Neural crest cell (in vitro differentiated cells): ENCODE measurements at places on chromosomes 12 and 14.

- no peak for DNase-seq
- H3K4me1 ChIP-seq = no peaks in the 10 kb centered on the region
- H3K4me3 ChIP-seq = no peak overlapping the region
- H3K27me3 ChIP-seq = no peaks in the 10 kb centered on the region
Observed at GRCh38 chr14:54796961-54797360, 105.7 kb downstream of the GCH1 start.

DNA sequence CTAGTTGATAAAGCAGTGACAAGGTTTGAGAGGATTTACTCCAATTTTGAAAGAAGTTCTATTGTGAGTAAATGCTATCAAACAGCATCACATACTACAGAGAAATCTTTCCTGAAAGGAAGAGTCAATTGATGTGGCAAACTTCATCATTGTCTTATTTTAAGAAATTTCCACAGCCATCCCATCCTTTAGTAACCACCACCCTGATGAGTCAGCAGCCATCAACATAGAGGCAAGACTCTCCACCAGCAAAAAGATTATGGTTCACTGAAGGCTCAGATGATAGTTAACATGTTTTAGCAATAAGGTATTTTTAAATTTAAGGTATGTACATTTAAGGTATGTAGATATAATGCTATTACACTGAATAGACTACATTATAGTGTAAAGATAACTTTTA, 122.1 kb upstream of the ARHGAP5 start:
- H3K4me3 ChIP-seq = no peak overlapping the region
- no peaks in the 10 kb centered on the region for H3K27me3 ChIP-seq
- DNase-seq = no peak
- no peak overlapping the region for H3K27ac ChIP-seq
- H3K36me3 ChIP-seq = peaks cover 6% of the 10 kb centered on the region
- H3K4me1 ChIP-seq = peaks cover 25% of the 10 kb centered on the region

DNA sequence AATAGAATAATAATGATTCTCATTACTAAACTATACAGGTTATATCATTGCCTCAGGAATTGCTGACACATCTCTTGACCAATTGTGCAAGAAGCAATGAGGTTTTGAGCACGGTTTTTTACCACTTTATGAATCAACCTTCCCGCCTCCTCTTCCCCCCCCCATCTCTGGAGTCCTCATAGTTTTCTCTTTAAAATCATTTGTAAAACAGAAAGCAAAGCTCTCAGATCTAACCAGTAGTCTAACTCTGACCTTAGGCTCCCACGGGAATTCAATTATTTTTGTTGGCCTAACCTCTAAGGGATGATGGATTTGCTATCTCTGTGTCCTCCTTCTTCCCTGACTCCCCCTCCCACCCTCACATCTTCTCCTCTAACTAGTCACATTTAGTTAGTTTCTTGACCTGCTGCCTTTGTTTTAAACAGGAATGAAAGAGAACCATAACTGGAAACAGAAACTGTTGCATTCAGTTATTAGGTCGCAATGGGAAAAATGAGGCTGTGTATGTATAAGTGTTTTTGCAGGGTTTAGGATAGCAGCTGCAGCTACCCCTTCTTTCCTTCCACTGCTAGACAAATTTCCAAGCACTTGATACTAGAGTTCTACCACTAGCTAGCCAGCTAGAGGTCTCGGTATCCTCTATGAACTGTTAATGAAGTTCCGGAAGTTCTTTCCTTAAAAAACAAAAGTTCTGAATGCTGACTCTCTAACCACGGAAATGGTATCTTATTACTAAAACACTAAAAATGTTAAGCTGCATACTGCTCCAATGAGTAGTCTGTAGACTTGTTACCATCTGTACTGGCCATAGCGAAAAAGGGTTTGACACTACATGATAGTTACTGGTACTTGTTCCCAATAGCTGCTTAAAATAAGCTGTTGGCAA, 65.4 kb downstream of the TAOK3 start:
- peaks cover 10% of the 10 kb centered on the region for H3K4me1 ChIP-seq
- no peaks in the 10 kb centered on the region for H3K36me3 ChIP-seq
- no peak for DNase-seq

- H3K4me3 ChIP-seq = no peak overlapping the region
- no peak for DNase-seq
- no peaks in the 10 kb centered on the region for H3K27me3 ChIP-seq
- H3K4me1 ChIP-seq = no peaks in the 10 kb centered on the region
- no peak overlapping the region for H3K27ac ChIP-seq
- H3K36me3 ChIP-seq = no peaks in the 10 kb centered on the region
Observed at GRCh38 chr14:91872011-91872501, 4.7 kb upstream of the TC2N start.

DNA sequence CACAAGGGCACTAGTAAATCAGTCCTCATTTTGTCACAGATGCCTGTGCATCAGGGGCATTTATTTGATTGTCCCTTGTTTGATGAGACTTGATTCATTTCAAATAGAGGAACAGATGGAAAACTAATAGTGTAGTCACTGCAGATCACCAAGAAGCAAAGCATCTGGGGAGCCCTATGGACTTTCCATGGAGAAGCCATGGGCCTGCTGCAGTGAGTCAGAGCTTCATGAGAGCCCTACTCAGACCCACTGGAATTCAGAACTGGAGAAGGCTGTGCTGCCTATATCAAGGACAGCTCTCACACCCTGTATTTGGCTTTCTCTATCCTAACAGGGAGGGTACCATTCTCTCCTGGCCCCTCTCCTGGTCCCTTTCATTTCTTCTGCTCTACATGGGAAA, 126.2 kb downstream of the GRIP1 start:
- H3K36me3 ChIP-seq = peaks cover 16% of the 10 kb centered on the region
- H3K27ac ChIP-seq = no peak overlapping the region
- H3K4me3 ChIP-seq = no peak overlapping the region
- no peaks in the 10 kb centered on the region for H3K4me1 ChIP-seq
- no peaks in the 10 kb centered on the region for H3K27me3 ChIP-seq

DNA sequence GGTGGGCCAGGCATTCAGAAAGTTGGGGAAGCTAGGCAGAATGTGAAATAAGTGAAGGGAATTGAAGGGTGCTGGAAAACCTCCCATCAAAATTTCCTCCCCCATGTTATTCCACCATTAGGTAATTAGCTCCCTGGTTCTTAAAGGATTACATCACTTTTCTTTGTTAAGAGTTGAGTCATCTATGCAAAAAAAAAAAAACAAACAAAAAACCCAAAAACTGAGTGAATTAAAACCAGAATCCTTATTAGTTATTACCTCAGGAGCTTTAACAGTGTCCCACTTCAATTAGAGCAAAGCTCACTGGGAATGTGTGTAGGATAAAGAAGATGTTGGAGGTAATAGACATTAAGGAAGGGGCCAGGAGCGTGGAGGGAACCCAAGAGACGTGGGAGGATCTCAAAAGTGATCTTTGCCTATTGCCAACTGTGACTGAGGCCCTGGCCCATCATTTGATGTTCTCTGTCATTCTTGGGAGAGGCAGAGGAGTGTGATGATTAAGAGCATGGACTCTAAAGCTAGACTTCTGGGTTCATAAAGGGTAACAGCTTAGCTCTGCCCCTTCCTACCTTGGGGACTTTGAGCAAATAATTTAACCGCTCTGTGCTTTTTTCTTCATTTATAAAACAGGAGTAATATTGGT, 364.7 kb downstream of the APAF1 start:
- DNase-seq = no peak
- no peak overlapping the region for H3K27ac ChIP-seq
- H3K36me3 ChIP-seq = peaks cover 5% of the 10 kb centered on the region
- H3K4me3 ChIP-seq = no peak overlapping the region
- H3K4me1 ChIP-seq = no peaks in the 10 kb centered on the region

GRCh38 chr14:70069186-70069585, 119.6 kb downstream of the SLC8A3 start:
- no peaks in the 10 kb centered on the region for H3K27me3 ChIP-seq
- DNase-seq = no peak
- H3K4me3 ChIP-seq = no peak overlapping the region
- H3K27ac ChIP-seq = no peak overlapping the region
- peaks cover 9% of the 10 kb centered on the region for H3K4me1 ChIP-seq

- H3K4me1 ChIP-seq = peaks cover 68% of the 10 kb centered on the region
- no peak overlapping the region for H3K4me3 ChIP-seq
- H3K36me3 ChIP-seq = no peaks in the 10 kb centered on the region
- peaks cover 19% of the 10 kb centered on the region for H3K27me3 ChIP-seq
- no peak for DNase-seq
- no peak overlapping the region for H3K27ac ChIP-seq
Observed at GRCh38 chr12:51866762-51867161, 18.2 kb upstream of the FIGNL2 start.

DNA sequence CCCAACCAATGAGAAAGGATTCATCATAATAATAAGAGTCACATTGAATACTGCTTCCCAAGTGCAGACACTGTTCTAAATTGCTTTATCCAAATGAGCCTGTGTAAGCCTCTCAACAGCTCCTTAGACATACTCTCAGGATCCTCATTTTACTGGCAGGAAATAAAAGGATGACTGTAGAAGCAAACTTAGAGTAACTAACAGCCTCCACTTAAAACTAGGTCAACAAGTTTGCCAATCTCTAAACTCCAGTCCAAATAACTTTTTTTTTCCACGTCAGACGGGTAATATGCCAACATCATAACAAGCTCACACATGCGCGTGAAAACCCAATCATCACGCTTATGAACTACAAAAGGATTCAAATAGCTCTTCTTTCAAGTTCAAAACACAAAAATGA, 15.3 kb upstream of the DPF3 start:
- DNase-seq = no peak
- no peak overlapping the region for H3K27ac ChIP-seq
- H3K4me3 ChIP-seq = no peak overlapping the region

DNA sequence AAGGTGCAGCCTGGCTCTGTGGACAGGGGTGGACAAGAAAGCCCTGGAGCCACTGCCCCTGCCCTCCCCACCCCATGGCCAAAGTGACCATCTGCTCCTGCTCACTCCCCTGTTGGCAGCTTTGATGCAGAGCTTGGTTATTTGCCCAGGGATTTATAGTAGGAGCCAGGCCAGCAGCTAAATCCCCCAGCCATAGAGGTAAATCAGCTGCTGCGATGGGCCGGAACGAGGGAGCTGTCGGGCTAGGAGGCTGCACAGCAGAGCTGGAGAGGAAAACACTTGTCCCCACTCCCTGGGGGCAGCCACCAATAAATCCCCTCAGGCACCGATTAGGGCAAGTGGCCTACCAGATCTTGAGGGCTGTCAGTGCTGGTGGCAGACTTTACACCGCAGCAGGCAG, 26.0 kb downstream of the SMUG1 start:
- H3K4me3 ChIP-seq = no peak overlapping the region
- H3K36me3 ChIP-seq = no peaks in the 10 kb centered on the region
- peaks cover 23% of the 10 kb centered on the region for H3K4me1 ChIP-seq
- no peak overlapping the region for H3K27ac ChIP-seq

GRCh38 chr14:92684801-92685560, 63.4 kb downstream of the LGMN start:
- no peaks in the 10 kb centered on the region for H3K4me1 ChIP-seq
- no peaks in the 10 kb centered on the region for H3K36me3 ChIP-seq
- H3K4me3 ChIP-seq = no peak overlapping the region
- DNase-seq = no peak
- H3K27me3 ChIP-seq = peaks cover 14% of the 10 kb centered on the region
- H3K27ac ChIP-seq = no peak overlapping the region

DNA sequence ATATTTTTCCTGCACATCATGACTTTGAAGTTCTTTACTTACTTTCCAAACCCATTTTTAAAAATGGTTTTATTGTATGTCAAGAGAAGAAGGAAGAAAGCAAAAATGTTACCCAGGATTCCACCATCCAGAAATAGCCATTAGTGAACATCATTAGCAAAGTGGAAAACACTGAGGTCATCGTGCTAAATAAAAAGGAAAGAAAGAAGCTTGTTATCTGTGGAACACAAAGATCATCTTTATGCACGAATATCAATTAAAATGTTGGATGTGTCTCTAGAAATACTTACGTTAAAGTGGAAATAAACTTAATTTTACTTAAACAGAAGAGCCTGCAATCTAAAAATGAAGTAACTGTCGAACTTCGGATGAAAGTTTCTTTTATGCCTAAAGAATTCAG, 27.3 kb downstream of the SFSWAP start:
- peaks cover 21% of the 10 kb centered on the region for H3K4me1 ChIP-seq
- DNase-seq = no peak
- H3K27me3 ChIP-seq = no peaks in the 10 kb centered on the region
- no peak overlapping the region for H3K27ac ChIP-seq
- peaks cover 34% of the 10 kb centered on the region for H3K36me3 ChIP-seq
- peak overlapping the region; percentile 7 for H3K4me3 ChIP-seq

DNA sequence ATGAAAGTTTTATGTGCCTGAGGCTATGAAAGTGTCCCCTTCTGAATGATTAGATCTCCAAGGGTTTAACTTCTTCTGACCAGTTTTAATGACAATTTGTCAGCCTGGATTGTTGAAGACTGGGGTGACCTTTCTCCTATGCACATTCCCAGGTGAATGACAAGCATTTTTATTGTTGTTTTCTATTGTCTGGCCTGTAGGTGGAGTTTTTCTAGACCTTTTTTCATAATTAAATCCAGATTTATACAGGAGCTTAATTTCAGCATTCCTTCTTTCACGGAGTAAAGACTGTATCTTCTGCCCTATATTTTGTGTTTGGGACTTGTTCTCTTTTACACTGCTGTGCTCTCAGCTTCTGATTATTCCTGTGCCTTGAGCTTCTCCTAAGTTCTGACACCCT, 125.0 kb upstream of the FAR2 start:
- H3K4me3 ChIP-seq = no peak overlapping the region
- no peaks in the 10 kb centered on the region for H3K4me1 ChIP-seq
- H3K36me3 ChIP-seq = no peaks in the 10 kb centered on the region
- no peak overlapping the region for H3K27ac ChIP-seq

GRCh38 chr12:96399120-96399918, 920 bp downstream of the CDK17 start:
- H3K36me3 ChIP-seq = no peaks in the 10 kb centered on the region
- H3K27ac ChIP-seq = peak overlapping the region; percentile 83
- no peaks in the 10 kb centered on the region for H3K27me3 ChIP-seq

- peaks cover 10% of the 10 kb centered on the region for H3K36me3 ChIP-seq
- no peak overlapping the region for H3K27ac ChIP-seq
- H3K4me3 ChIP-seq = no peak overlapping the region
- peaks cover 8% of the 10 kb centered on the region for H3K4me1 ChIP-seq
Observed at GRCh38 chr12:2858944-2859421, 2.1 kb upstream of the TEX52 start.

- H3K4me1 ChIP-seq = no peaks in the 10 kb centered on the region
- no peak overlapping the region for H3K4me3 ChIP-seq
- no peaks in the 10 kb centered on the region for H3K36me3 ChIP-seq
- H3K27me3 ChIP-seq = peaks cover 5% of the 10 kb centered on the region
- no peak for DNase-seq
Observed at GRCh38 chr14:34120185-34120977, 169.5 kb upstream of the EGLN3 start.

DNA sequence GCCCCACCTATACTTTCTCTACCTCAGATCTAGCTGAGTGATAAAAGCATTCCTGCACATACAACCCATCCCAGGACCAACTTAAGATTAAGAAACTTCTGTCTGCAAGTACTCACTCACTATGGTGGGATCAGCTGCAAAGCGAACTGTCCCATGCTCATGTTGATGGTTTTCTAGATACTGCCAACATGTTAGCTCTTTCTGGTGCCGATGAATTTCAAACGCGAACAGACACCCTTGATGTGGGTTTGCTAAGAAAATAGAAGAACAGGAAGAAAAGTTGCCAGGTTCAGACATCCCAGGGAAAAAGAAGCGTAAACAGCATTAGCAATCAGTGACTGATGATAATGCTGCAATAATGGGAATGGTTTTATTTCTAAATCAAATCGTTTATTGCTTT, 1.5 kb upstream of the SLC39A2 start:
- H3K27me3 ChIP-seq = no peaks in the 10 kb centered on the region
- no peak overlapping the region for H3K4me3 ChIP-seq
- no peaks in the 10 kb centered on the region for H3K4me1 ChIP-seq
- DNase-seq = no peak
- H3K27ac ChIP-seq = no peak overlapping the region
